C1 segment of cervical spinal cord (tissue), 14 donors: ENCODE measurements at places on chromosomes 11 and 22.

DNA sequence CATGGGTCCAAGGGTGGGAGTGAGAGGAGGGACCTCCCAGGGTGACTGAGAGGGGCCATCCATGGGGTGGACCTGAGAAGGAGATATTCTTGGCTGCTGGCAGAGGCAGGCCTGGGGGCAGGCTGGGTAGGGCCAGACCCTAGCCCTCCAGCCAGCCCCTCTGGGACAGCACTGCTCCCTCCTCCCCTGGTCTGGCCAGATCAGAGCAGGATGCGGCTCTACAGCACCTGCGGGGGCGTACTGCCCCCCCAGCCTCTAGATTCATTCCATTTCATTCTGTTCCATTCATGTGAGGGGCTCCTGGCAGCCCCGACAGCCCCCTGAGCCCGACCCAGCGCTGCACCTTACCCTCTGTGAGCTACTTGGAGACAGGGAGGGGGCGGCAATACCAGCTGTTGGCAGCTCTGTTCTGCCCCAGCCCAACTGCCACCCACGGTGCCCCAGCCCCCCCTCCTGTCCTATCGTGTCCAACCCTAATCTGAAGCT, 34.3 kb upstream of the MYRF start:
- DNase-seq = no peak

GRCh38 chr11:130980071-130980862, 64.0 kb upstream of the SNX19 start:
- DNase-seq = no peak

DNA sequence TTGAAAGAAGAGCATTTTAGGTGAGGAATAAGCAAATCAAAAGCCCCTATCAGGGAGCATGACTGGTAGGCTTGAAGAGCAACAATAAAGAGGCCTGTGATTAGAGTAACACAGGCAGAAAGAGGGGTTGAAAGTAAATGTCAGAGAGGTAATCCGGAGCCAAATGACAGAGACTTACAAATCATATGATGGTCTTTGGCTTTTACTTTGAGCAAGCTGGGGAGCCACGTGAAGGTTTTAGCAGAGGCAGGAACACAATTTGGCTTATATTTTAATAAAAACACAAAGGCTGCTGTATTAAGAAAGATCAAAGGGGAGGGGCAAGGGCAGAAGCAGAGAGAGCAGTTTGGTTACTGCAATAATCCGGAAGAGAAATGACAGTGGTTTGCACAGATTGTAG, 12.8 kb upstream of the NARS2 start:
- DNase-seq = no peak

DNA sequence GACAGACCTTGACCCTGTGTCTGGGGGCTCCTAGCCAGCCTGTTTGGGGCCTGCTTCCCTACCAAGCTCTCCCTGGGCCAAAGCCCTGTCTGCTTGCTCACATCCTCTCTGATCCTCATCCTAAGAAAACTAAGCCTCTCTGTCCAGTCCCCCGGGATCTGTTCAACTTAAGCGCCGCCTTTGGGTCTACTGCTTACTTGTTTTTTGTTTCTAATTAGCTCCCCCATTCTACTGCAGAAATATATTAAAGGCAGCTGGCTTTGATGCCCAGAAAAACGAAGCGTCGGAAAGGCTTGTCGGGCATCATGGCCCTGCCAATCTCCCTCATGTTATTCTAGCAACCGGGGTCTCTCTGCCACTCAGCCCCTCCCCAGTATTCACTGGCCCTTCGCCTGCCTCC, 3.4 kb downstream of the DSCAML1 start:
- DNase-seq = no peak

DNA sequence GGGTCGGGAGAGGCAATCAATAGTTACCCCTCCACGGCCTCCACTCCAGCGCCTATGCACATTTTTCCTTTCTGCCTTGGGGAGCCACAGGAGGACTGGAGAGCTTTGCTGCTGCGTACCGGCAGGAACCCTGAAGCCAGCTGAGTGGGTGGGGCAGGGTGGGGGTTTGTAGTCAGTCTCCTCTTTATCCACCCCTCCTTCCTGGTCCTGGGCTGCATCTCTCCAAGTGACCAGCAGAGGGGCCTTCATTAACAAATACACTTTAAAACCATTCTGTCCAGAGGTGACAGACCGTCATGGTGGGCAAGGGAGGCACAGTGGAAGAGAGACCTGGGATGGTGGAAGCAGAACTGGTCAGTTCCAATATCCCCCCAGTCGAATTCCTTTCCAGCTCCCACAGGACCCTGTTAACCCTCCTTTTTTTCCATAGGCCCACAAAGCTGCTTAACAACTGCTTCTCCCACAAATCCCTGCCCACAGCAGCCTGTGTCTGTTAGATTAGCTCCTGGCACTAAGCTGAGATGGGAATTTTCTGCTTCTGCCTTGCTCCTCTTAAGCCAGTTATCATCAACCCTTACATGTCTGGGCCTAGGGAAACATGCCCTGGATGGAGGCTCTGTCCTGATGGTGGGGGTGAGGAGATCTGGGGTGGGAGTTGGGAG, 3.9 kb upstream of the ABCG4 start:
- DNase-seq = no peak

- no peak for DNase-seq
Observed at GRCh38 chr11:35073691-35074419, 65.1 kb upstream of the CD44 start.

GRCh38 chr11:63551091-63551888, 11.9 kb downstream of the PLAAT2 start:
- no peak for DNase-seq

DNA sequence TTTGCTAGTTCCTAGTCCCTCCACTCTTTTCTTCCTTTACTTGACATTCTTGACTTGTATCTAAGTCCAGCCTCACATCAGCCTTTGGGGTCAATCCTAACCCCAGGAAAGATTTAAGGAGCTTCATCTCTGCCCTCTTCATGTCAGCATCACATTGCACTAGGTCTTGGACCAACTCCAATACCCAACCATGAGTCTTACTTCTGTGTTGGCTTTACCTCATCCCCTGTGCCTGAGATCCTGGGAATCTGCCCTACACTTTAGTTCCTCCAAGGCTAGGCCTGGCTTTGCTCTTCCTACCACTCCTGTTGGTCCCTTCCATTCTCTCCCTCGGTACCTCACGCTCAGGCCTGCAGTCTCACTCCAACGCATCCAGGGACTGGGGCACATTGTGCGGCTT, 117.0 kb downstream of the SLC1A2 start:
- DNase-seq = no peak

GRCh38 chr11:96318850-96319249, 24.1 kb downstream of the MAML2 start:
- no peak for DNase-seq

- no peak for DNase-seq
Observed at GRCh38 chr11:128205796-128206195, 381.6 kb downstream of the ETS1 start.

- DNase-seq = no peak
Observed at GRCh38 chr22:27799827-27800249, 1.7 kb downstream of the MN1 start.

DNA sequence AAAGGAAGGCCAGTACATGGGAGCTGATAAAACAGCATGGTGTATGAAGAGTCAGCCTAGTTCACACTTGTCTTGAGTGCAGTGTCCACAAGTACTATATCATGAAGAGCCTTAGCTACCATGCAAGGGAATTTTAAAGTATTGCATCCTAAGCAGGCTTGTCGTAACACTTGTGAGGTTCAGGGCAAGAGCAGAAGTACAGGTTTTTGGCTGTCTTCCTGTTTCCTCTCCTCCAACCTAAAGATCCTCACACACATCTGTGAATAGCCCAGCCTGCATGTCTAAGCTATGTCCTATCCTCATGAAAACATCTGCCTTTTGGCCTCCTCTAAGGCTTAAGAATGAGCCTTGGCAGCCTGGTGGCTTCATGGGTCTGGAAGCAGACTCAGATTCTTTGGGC, 34.6 kb upstream of the TMEM123 start:
- no peak for DNase-seq

GRCh38 chr22:47123006-47123826, 360.8 kb downstream of the TBC1D22A start:
- no peak for DNase-seq

DNA sequence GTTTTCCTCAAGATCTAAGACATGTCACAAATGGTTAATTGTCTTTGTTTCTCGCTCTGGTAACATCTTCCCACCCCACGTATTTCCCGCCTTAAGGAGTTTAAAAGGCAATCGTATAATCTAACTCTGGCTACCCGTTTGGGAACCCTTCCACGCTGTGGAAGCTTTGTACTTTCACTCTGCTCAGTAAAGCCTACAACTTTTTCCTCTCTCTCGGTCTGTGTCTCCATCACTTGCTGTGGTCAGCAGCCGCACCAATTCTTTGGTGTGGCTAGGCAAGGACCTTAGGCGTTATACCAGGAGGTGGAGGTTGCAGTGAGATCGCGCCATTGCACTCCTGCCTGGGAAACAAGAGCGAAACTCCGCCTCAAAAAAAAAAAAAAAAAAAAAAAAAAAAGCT, 1430.1 kb downstream of the LRRC4C start:
- no peak for DNase-seq
